ENCODE measurements at places on chromosomes 11 and 22.

GRCh38 chr11:73555615-73556014, 42.3 kb downstream of the FAM168A start:
- no peak for DNase-seq

DNA sequence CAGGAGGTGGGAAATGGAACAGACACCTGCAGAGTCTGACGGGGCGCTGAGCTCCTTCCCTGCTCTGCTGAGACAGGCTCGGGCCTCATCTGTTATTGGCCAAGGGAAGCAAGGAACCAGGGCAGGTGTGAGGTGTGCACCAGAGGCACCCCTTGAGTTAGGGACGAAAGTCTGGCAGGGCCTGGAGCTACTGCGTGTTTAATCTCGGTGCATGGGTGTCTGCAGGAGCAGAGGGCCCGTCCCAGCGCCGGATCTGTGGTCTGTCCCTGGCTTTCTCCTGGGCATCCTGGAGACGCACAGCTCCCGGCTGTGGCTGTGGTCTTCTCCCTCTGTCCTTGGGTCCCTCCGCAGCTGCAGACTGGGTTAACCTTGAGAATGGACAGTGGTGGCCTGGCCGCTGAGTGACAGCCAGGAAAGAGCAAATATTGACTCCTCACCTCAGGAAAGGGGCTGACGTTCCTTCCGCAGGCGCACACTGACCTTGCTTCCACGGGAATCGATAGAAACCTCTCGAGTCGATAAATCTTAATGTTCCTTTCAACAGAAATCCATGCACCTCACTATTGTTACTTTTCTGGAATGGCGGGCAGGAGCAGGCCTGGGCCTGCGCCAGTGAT, 975.6 kb downstream of the BRD1 start:
- no peak for DNase-seq

GRCh38 chr11:75543806-75544205, 18.1 kb upstream of the GDPD5 start:
- DNase-seq = peak; percentile 64

DNA sequence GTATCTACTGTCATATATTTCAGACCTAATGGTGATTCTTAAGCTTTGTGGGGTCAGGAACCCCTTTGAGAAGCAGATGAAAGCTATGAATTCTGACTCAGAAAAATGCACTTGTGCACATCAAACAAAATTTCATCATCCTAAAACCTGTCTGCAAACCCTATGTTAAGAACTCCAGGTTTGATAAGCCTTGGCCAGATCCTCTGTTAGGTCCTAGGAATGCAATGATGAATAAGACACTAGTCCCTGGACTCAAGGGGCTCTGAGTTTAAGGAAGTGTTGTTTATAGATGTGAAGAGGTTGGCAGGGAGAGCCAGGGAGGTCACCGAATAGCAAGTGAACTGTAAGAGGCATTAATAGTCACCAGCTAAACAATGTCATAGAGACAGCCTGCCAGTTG, 103.2 kb downstream of the SPON1 start:
- no peak for DNase-seq

DNA sequence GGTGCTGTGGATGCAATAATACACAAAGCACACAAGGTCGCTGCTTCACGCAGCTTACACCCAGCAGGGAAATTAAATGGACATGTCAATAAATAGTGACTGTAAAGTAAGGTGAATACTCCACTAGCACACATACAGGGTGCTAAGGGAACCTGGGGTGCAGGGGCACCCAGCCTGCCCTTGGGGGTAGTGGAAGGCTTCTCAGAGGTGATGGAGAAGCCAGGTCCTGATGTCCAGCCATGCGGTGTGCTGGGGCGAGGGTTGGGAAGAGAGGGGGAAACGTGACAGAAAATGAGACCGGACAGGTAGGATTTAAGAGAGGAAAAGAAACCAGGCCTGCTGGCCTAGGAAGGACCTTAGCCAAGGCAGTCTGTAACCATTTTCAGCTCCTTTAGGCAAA, 200.5 kb downstream of the GRIK4 start:
- no peak for DNase-seq

DNA sequence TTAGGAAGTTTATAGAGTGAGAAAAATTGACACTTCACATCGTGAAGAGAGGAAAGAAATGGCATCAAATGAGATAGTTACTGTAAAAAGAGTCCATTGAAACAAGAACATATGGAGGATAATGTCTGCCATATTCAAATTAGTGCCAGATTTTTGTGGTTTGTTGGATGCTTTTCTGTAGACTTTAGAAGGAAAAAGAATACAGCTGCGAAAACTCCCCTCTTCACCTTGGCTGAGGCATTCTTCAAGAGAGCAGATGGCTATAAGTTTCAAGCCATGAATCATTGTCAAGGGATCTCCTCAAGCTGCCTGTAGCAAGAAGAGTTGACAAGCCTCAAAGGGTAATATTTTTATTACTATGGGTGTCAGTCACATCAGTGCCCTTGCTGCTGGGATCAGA, 507.4 kb upstream of the RAG2 start:
- DNase-seq = no peak

- no peak for DNase-seq
These were observed 454.6 kb downstream of the MIAT start for GRCh38 chr22:27111796-27112672.

- peak; percentile 85 for DNase-seq
These were observed 599 bp downstream of the SIK3 start for GRCh38 chr11:117097389-117098268.

GRCh38 chr11:39120890-39121289, 2338.6 kb downstream of the LRRC4C start:
- no peak for DNase-seq

DNA sequence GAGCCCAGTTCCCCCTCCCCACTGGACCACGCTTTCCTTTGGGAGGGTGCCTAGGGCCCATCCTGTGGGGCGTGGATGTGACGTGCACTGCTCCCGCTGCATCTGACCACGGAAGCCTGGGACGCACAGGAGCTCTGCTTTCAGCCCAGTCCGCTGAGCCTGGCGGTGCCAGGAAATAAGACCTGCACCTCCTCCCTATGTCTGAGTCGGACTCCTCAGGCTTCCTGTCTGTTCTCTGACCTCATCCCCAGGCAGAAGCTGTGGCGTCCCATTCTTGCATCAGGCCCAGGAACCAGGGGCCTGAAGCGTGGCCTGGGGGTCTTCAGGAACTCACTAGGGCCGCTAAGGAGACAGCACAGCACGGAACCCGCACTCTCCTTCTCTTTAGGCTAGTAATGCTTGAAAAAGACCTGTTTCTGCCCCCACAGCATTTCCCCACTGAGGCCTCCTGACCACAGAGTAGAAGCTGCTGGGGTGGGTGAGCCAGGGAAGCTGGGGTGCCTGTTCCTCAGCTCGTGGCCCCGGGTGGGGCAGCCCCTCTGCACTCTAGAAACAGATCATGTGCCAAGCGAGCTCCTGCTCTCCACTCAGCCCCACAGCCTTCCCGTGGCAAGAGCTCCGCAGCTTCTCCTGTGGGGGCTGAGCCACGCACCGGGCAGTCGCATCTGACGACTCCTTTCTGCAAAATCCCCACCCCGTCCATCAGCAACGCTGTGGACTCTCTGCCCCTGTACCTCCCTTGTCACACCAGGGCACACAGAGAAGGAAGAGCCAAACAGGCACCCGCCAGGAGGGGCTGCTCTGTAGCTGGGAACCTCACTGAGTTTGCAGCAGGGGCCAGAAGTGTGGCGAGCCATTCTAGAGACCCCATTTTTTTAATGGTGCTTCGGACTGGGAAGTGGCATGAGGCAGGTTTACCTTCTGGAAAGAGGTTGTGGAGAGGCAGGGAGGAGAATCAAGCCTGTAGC, 22.6 kb downstream of the MOV10L1 start:
- DNase-seq = no peak

DNA sequence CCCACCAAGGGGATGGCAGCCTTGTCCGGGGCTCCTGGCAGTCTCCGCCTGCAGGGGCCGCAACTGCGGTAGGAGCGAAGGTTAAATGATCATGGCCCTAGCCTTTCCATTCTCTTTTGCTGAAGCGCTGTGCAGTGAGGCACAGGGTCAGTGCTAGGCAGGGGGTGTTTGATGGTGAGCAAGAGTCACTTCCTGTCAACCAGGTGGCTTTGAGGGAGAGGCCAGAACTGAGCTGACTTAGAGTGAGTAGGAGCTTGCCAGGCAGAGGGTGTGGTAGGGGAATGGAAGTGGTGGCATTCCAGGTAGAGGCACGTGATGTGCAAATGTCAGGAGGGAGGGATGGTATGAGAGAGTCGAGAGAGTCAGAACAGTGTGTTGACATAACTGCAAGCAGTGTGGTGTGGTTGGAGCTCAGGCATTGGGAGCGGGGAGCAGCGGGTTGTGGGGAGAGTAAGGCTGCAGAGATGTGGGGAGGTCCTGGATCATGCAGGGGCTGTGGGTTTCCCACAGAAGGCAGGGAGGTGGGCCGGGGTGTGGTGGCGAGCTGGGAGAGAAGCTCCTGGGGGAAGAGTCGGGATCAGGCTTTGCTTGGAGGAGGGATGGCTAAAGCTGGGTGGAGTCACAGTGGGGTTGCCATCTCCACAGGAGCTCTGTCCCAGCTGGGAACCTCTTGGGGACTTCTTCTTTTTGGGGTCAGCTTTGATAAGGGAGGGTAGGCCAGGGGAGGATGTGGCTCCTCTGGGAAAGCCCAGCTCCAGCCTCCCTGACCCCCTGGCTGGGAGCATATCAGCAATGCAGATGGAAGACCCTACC, 33.3 kb downstream of the AMPD3 start:
- DNase-seq = peak; percentile 72

DNA sequence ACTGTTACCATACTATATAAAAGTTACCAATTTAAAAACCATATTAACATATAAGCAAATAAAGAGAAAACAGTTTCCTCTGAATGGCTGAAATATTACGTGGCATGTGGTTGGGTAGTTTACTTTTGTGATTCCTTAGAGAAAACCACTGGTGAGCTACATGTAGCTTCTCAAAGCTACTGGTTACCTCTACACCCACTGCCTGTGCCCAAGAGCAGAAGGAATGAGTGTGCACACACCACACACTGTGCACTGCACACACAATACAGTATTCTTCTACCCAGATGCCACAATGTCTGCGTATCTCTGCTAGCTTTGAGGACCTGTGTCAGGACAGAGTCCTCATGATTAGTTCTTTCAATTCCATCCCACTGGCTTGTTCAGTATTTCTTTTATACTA, 25.5 kb upstream of the YPEL1 start:
- no peak for DNase-seq

- peak; percentile 82 for DNase-seq
These were observed 27.0 kb downstream of the PLEKHA7 start for GRCh38 chr11:16987205-16987568.

DNA sequence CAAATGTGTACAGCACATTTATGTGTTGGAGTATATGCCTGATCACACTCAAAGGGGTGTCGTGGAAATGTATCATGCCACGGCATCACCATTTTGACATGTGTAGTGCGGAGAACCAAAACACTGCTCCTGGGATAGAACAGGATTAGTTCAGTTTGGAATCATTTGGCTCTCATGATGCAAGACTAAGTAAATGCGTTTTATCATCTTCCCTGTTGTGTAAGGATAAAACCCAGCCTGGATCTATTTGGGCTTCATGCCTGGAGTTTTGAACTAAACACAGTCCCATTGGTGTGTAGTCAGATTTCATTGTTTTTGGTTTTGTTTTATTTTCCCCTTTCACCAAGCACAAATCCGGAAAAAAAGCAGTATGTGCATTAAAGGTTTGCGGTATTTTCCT, 574.3 kb downstream of the NTM start:
- no peak for DNase-seq

GRCh38 chr11:69817265-69818230, 1.7 kb downstream of the FGF3 start:
- peak; percentile 88 for DNase-seq

DNA sequence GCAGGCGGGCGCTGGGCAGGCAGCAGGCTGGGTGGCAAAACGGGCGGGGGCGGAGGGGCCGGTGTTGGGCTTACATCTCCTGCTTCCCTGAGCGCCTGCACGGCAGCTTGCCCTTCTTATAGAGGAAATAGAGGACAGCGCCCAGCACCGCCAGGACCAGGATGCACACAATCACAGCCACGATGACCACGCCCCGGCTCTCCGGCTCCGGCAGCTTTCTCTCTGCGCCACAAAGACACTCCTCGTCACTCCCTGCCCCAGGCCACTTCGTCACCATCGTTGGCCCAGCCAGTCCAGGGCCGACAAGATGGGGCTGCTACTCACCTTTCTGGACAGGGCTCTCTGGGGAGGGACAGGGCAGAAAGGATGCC, 6.3 kb downstream of the MCAM start:
- DNase-seq = peak; percentile 43

DNA sequence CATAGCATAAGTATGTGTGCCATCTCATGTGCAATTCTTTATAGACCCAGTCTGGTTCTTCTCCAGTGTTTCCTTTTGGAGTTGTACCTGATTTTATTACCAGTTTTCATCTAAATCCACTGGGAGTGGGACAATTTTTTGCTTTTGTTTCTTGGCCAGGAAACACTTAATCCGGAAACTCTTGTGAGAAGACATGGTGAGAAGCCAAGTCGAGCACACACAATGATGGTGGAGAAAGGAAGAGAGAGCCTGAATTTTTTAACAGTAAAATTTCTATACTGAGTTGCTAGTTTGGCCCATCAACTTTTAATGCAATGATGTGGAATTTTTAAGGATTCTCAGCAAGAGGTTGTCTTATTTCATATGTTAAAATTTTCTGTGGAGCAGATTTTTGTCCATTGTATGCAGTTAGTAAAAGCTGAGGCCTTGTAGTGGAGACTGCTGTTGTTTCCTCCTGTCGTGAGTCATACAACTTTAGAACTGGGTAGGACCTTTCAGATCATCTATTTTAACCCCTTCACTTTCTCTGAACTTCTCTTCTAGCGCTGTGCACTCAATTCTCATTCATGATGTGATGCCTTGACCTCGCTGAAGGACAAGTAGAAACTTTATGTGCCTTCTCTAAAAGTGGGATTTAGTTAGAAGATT, 17.1 kb downstream of the FAR1 start:
- no peak for DNase-seq

DNA sequence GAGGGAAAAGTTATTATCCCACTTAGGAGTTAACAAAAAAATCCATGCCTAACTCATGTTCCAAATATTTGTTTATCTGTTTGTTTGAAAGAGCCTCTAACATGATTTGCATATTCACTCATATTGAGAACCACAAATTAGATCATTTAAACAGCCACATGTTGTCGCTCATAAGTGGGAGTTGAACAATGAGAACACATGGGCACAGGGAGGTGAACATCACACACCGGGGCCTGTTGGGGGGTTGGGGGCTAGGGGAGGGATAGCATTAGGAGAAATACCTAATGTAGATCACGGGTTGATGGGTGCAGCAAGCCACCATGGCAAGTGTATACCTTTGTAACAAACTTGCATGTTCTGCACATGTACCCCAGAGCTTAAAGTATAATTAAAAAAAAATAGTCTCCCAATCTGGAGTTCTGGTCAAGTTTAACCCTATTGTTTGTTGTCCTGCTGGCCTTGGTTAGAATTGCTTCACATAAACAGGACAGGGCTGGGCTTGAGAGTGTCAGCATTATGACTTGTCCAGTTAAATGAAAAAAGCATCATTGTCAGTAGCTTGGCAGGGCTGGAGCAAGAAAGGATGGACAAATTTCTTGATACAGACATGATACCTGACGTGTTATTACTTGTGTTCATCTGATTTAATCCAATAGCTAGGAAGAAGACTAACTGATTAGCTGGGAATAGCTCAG, 57.8 kb upstream of the PSMA1 start:
- no peak for DNase-seq

Data from H7 (cell line).